WERI-Rb-1 (cell line): ENCODE measurements at places on chromosomes 5 and 9.

DNA sequence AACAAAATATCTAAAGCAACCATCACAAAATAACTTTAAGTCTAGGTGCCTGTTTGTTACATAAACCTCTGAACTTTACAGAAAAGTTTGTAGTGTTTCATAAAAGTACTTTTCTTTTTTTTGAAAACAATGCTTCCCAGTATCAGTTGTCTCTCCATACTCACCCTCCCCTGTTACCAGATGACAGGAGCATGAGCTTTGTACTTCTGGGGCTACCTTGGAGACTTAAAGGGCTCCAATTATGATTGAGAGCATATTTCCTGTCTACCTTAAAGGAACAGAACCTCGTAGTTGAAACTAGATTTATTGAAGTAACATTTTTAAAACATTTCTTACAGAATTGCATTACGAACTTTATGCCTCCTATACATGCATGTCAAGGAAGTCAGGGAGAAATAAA, 55.4 kb upstream of the PPP1R2B start:
- DNase-seq, result no peak

- DNase-seq, result no peak
Measured at GRCh38 chr9:87062746-87063145, 115.4 kb upstream of the GAS1 start.

DNA sequence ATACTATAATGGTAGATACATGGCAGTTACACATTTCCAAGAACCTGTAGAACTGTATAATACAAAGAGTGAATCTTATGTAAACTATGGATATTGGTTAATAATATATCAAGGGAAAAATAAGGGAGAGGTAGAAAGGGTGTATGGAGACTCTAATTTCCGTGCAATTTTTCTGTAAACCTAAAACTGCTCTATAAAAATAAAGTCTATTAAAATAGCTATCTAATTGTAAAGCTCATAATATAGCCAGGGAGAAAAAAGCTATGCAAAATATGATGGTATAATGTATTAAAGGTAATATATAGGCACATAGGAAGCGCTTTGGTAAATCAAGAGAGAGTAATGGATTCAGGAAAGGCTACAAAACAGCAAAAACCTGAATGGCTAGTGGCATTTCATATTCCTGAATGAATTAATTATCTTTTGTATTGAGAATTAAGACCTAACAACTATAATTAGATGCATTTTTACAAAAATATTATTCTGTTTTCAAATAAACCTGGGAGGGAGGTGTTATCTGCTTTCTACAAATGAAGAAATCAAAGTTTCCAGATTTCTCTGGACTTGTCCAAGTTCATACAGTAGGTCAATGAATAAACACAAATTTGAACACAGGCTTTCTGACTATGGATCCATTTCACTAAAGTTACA, 22.8 kb downstream of the ANXA1 start:
- DNase-seq, result no peak

- no peak for DNase-seq
Measured at GRCh38 chr9:32289756-32290155, 94.7 kb upstream of the ACO1 start.

- DNase-seq, result no peak
Measured at GRCh38 chr5:105554568-105555169, 1992.1 kb upstream of the NUDT12 start.

GRCh38 chr5:170582644-170583330, 79.0 kb downstream of the KCNIP1 start:
- no peak for DNase-seq

DNA sequence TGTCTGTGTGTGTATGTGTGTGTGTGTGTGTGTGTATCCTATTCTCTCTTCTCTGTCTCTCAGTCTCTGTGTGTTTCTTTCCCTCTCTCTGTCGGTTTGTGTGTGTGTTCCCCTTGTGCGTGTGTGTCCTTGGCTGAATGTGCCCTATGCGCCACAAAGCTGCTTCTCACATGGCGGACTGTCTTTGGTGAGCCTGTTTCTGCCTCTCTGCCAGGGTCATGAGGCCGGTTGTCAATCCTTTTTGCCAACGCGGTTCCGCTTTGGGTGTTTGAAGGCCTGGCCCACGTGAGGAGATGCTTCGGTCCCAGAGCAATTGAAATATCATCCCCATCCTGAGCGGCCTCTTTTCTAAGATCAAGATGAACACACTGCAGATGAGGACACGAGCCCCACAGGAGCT, 476.0 kb downstream of the SPATA31A7 start:
- DNase-seq, result no peak

GRCh38 chr5:129172580-129172979, 78.0 kb downstream of the ISOC1 start:
- no peak for DNase-seq

DNA sequence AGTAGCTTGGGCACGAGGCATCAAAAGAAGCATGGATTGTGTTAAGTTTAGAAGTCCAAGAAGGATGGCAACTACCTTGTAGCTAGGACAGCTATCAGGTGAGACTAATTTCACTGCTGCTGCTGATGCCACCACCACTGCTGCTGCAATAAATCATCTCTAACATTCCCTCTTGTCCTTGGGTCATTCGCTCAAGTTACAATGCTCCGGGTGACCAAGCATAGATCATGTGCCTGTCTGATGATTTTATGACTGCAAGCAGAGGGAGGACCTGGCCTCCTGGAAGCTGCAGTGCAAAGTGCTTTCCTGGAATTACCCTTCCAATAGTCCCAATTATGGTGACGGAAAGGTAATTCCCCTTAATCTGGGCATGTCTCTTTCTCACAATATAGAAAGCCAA, 334.4 kb downstream of the PRELID2 start:
- DNase-seq, result no peak

DNA sequence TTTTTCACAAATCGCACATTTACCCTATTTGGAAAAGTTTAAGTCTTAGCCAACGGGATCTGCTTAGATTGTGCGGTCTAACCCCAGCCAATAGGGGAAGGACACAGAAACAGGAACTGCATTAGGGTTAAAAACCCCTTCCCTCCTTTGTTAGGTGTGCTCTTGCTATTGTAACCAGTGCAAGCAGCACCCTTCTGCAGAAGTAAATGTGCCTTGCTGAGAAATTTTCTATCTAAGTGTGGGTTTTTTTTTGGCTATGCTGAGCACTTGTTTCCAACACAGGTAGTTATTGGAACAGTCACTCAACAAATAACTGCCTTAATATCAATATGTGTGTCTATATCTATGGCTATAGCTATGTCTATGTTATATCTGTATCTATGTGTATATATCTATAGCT, 190.0 kb downstream of the TRIM32 start:
- no peak for DNase-seq

DNA sequence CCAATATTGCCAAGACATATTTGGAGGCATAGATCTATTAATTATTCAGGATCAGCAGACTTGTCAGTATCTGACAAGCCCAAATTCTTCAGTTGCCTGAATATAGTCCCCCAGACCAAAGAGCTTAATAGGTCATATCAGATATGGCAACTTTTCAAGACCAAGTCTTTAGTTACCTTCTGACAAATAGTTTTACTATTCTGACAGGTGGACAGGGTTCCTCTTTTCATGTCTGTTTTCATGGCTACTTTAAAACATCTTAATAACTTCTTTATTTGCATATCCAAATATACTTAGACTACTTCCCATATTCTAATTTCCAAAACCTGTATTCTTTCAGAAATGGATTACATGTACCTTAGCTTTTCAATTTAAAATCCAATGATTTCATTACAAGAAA, 65.4 kb downstream of the AUH start:
- DNase-seq, result no peak

GRCh38 chr5:128284236-128284635, 200.7 kb downstream of the SLC12A2 start:
- no peak for DNase-seq

DNA sequence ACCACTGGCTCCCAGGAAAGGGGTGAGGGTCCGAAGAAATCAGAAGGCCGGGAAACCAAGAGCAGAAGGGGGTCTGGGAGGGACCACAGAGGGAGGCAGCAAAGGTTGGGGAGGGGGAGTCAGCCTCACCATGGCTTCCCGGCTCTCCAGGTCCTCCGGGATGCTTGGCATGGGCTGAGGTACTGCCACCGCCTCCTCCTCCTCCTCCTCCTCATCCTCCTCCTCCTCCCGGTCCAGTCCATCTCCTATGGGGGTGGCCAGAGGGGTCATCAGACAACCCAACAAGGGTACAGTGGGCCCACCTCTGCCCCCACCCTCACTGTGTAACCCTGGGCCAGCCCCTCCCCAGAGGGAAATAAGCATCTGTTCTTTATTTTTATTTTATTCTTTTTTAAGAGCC, 17.5 kb downstream of the GOLGA2 start:
- no peak for DNase-seq

- no peak for DNase-seq
Measured at GRCh38 chr5:5291357-5291756, 131.1 kb upstream of the ICE1 start.

- DNase-seq, result no peak
Measured at GRCh38 chr9:97880336-97880735, 27.3 kb downstream of the FOXE1 start.

GRCh38 chr5:119966028-119966427, 336.7 kb downstream of the FAM170A start:
- DNase-seq, result no peak

- DNase-seq, result no peak
Measured at GRCh38 chr5:17761326-17761725, 127.1 kb downstream of the TAF11L14 start.

- DNase-seq, result no peak
Measured at GRCh38 chr9:70589571-70590314, 175.3 kb upstream of the KLF9 start.

DNA sequence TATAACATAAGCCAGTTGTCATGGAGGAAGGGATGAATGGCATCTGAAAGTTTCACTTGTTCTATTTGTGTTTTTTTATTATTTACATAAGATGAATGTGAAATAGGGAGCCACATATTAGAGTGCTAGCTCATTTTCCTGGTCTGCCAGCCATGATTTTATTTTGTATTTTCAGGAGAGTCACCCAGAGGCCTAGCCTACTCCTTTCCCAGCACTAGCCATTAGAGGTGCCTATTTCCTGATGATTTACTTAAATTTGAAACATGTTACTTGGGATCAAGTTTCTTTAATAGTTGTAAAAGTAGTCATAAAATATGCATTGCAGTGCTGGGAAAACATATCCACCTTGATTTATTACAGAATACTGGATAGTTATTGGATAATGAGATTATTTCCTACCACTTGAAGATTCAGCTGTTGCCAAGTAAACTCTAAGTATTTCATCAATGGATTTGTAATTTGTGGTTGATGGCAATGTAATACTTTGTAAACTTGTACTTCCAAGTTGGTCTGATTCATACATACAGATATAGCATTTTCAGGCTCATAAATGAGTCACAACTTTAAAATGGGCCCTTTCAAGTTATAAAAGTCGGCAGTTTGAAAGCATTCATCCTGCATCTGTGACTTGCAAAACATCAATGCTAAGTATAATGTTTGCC, 50.8 kb downstream of the KCNN2 start:
- no peak for DNase-seq

GRCh38 chr9:127928676-127929624, 1.6 kb downstream of the PIP5KL1 start:
- DNase-seq, result no peak
